RWPE2 (cell line): ENCODE measurements at places on chromosomes 13 and 19.

- no peaks in the 10 kb centered on the region for H3K4me1 ChIP-seq
- H3K36me3 ChIP-seq, result no peaks in the 10 kb centered on the region
- no peak for DNase-seq
- no peaks in the 10 kb centered on the region for H3K27me3 ChIP-seq
- H3K27ac ChIP-seq, result no peak overlapping the region
Observed at GRCh38 chr13:32009362-32009761, 22.2 kb upstream of the FRY start.

DNA sequence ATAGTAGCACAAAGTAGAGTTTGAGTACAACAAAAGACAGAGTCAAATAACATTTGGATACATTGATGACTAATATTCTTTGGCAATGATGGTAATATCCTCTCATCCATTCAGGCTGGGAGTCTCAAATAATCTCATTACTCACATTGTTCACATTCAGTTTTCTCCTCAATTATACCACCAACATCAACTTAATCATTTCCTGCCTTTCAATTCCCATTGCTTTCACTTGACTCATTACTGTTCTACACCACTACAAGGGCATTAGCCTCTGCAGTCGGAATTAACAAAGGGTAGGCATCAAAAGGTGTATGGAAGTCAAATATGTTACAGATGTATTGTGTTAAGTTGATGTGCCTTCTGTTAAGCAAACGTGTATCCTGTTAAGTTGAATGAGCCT, 518.4 kb upstream of the SLITRK1 start:
- no peaks in the 10 kb centered on the region for H3K36me3 ChIP-seq
- H3K27me3 ChIP-seq, result no peaks in the 10 kb centered on the region
- no peak overlapping the region for H3K4me3 ChIP-seq
- H3K27ac ChIP-seq, result peak overlapping the region; percentile 72
- peaks cover 10% of the 10 kb centered on the region for H3K4me1 ChIP-seq

DNA sequence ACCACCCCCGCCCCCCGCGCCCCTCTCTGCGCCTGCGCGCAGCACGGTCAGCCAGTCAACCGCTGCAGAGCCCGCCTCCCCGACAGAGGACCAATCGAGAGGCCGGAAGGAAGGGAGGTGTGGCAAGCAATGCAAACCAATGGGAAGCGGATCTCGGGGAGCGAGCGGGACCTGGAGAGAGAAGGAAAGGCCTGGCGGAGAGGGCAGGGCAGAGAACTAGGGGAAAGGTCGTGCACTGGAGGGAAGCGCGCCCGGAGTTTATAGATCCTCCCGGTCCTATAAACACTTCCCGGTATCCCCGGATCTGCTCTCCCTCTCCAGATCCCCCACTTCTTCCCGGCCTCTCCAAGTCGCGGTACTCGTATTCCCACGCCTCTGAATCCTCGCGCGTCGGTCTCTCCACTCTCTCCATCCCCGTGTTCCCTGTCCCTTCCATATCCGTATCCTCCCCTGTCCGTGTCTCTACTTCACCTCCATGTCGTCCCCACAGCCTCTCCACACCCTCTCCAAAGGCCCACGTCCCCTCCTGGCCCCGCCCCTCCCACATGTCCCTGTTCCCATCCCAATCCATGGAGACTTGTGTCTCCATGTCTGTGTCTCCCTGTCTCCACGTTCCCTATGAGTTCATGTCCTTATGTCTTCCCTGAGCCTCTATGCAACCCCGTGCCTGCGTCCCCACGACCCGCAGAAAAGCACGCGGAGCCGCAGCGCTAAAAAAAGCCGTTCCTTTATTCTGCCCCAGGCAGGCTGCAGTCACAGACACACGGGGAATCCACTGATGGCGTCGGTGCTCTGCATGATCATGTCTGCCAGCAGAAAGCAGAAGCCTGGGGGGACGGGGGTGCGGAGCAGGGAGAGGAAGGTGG, 434 bp upstream of the ETFB start:
- peaks cover 17% of the 10 kb centered on the region for H3K4me1 ChIP-seq
- peak; percentile 99 for DNase-seq
- H3K27me3 ChIP-seq, result no peaks in the 10 kb centered on the region
- no peaks in the 10 kb centered on the region for H3K36me3 ChIP-seq
- peak overlapping the region; percentile 76 for H3K27ac ChIP-seq

- no peaks in the 10 kb centered on the region for H3K36me3 ChIP-seq
- no peaks in the 10 kb centered on the region for H3K4me1 ChIP-seq
- no peaks in the 10 kb centered on the region for H3K27me3 ChIP-seq
- no peak overlapping the region for H3K4me3 ChIP-seq
- no peak overlapping the region for H3K27ac ChIP-seq
Observed at GRCh38 chr13:112174476-112175110, 107.6 kb downstream of the SOX1 start.

DNA sequence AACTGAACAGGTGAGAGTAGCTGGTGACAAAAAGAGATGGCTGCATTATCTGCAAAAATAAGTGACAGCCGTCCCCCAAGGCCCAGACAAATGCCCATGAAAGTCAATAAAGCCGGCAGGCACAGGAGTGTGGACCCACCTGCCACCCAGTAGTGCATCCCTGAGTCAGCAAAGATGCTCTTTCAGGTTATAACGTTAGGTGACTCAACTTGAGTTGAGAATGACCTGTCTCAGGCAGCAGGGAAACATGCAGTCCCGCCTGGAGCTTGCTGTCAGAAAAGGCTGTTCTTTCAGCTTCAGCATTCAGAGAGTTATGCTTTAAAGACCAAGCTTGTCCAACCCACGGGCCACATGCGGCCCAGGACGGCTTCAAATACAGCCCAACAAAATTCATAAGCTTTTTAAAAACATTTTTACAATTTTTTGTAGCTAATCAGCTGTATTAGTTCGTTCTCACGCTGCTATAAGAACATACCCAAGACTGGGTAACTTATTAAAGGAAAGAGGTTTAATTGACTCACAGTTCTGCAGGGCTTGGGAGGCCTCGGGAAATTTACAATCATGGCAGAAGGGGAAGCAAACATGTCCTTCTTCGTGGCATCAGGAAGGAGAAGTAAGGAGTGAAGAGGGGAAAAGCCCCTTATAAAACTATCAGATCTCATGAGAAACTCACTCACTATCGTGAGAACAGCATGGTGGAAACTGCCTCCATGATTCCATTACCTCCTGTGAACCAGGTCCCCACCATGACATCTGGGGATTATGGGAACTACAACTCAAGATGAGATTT, 110.4 kb downstream of the RAB20 start:
- no peaks in the 10 kb centered on the region for H3K27me3 ChIP-seq
- peaks cover 64% of the 10 kb centered on the region for H3K36me3 ChIP-seq
- H3K4me1 ChIP-seq, result peaks cover 25% of the 10 kb centered on the region
- peak overlapping the region; percentile 95 for H3K27ac ChIP-seq
- no peak overlapping the region for H3K4me3 ChIP-seq
